H1 (cell line): ENCODE measurements at places on chromosomes 16 and 17.

GRCh38 chr17:14596224-14596623 is 295.3 kb downstream of the HS3ST3B1 start:
- no peaks in the 10 kb centered on the region for H3K4me1 ChIP-seq
- no peak overlapping the region for H3K27ac ChIP-seq
- H3K4me3 ChIP-seq = no peak overlapping the region
- no peak for DNase-seq
- H3K36me3 ChIP-seq = no peaks in the 10 kb centered on the region

- no peak for DNase-seq
- H3K27ac ChIP-seq = no peak overlapping the region
- H3K27me3 ChIP-seq = no peaks in the 10 kb centered on the region
Measured at GRCh38 chr16:51431517-51432241, 280.6 kb upstream of the SALL1 start.

- H3K27me3 ChIP-seq = no peaks in the 10 kb centered on the region
- no peak overlapping the region for H3K27ac ChIP-seq
- H3K4me3 ChIP-seq = no peak overlapping the region
- H3K36me3 ChIP-seq = no peaks in the 10 kb centered on the region
Measured at GRCh38 chr17:66620528-66620927, 214.4 kb upstream of the CACNG5 start.

- no peaks in the 10 kb centered on the region for H3K36me3 ChIP-seq
- H3K27me3 ChIP-seq = peaks cover 99% of the 10 kb centered on the region
- no peak overlapping the region for H3K4me3 ChIP-seq
Measured at GRCh38 chr17:48554412-48555257, 9.7 kb upstream of the HOXB2 start.

DNA sequence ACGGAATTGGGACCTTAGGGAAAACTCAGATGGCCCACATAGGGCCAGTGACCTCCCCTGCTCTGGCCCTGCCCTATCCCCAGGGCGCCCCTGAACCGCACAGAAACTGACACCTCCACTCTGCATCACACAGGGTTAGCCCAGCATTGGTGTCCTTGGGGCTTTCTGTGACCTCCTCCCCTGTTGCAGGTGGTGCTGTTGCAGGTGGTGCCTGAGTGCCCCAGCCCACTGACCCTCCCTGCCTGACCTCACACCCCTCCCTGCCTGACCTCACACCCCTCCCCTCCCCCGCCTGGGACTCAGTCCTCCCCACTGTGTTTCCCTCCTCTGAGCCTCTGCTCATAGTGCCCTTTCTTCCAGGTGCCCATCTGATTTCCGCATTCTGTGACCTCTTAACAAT is 21.4 kb downstream of the TNFRSF13B start:
- no peaks in the 10 kb centered on the region for H3K27me3 ChIP-seq
- no peak overlapping the region for H3K4me3 ChIP-seq
- H3K27ac ChIP-seq = no peak overlapping the region

- H3K27ac ChIP-seq = no peak overlapping the region
- DNase-seq = no peak
- no peaks in the 10 kb centered on the region for H3K27me3 ChIP-seq
- peaks cover 30% of the 10 kb centered on the region for H3K4me1 ChIP-seq
- no peak overlapping the region for H3K4me3 ChIP-seq
- H3K36me3 ChIP-seq = no peaks in the 10 kb centered on the region
Measured at GRCh38 chr17:45369421-45369820, 52.6 kb upstream of the MAP3K14 start.

DNA sequence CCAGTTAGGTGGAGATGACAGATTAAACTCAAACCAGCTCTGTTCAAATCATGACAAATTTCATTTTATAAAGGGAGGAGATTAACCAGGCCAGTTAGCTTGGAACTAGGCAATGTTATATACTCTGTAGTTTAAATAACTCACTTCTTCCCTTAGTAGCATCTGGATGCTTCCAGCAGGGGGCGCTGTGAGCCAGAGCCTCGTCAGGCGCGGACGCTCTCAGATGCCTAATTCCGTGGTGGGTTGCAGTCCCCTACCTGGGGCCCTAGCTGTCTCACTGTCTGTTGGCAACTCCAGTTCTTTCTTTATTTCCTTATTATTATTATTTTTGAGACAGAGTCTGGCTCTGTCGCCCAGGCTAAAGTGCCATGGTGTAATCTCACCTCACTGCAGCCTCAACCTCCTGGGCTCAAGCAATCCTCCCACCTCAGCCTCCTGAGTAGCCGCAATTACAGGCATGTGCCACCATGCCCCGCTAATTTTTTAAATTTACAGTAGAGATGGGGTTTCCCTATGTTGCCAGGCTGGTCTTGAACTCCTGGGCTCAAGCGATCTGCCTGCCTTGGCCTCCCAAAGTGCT is 17.3 kb upstream of the WFDC1 start:
- peaks cover 4% of the 10 kb centered on the region for H3K4me1 ChIP-seq
- no peaks in the 10 kb centered on the region for H3K36me3 ChIP-seq
- no peak overlapping the region for H3K4me3 ChIP-seq
- DNase-seq = no peak
- no peaks in the 10 kb centered on the region; the same call in 1 of the 2 replicates for H3K27me3 ChIP-seq

DNA sequence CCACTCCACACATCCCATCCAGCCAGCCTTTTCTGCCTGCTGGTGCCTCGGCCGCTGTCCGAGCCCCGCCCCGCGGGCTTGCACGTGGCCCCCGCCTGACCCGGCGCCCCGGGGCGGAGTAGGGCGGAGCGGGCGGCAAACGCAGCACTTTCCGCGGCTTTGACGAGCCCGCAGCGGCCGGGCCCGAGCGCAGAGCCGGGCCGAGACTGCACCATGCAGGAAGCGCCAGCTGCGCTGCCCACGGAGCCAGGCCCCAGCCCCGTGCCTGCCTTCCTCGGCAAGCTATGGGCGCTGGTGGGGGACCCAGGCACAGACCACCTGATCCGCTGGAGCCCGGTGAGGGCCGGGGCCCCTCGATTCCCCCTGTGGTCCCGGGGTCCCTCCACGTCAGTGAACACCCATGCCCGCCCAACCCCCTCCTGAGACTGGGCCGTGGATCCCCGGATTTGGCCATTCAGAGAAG is at the start of gene HSF4:
HSF4 (plus strand) TSS at position 147 of the 463 bp plus-strand sequence; CDS start at position 214, 67 bp downstream.
- H3K27me3 ChIP-seq = peaks cover 91% of the 10 kb centered on the region
- H3K4me3 ChIP-seq = peak within 1 kb of the TSS; percentile 19

GRCh38 chr16:2519711-2520080 is 475 bp upstream of the AMDHD2 start:
- no peak overlapping the region for H3K27ac ChIP-seq
- peaks cover 4% of the 10 kb centered on the region; the same call in 1 of the 2 replicates for H3K4me1 ChIP-seq
- peaks cover 4% of the 10 kb centered on the region; the same call in 1 of the 2 replicates for H3K36me3 ChIP-seq
- no peak for DNase-seq

DNA sequence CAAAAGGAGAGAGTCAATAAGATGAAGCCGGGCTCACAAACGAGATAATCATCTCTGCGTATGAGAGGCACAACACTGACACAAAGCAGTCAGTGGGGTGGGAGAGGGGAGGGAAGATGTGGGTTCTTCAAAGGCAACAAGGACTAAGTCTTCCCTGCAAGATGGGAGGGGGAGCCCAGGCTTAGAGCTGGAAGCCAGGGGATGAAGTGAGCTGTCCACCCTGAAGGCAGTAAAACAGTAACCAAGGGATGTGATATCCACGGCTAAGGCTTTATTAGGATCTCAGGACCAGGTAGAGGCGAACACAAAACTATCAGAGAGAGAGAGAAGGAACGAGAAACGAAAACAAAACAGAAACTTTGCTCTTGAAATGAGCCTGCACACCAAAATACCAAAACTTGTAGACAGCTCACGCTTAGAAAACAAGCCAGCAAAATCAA is 115.9 kb downstream of the DYNLRB2 start:
- no peaks in the 10 kb centered on the region for H3K27me3 ChIP-seq
- H3K4me1 ChIP-seq = no peaks in the 10 kb centered on the region
- DNase-seq = no peak
- H3K36me3 ChIP-seq = no peaks in the 10 kb centered on the region

DNA sequence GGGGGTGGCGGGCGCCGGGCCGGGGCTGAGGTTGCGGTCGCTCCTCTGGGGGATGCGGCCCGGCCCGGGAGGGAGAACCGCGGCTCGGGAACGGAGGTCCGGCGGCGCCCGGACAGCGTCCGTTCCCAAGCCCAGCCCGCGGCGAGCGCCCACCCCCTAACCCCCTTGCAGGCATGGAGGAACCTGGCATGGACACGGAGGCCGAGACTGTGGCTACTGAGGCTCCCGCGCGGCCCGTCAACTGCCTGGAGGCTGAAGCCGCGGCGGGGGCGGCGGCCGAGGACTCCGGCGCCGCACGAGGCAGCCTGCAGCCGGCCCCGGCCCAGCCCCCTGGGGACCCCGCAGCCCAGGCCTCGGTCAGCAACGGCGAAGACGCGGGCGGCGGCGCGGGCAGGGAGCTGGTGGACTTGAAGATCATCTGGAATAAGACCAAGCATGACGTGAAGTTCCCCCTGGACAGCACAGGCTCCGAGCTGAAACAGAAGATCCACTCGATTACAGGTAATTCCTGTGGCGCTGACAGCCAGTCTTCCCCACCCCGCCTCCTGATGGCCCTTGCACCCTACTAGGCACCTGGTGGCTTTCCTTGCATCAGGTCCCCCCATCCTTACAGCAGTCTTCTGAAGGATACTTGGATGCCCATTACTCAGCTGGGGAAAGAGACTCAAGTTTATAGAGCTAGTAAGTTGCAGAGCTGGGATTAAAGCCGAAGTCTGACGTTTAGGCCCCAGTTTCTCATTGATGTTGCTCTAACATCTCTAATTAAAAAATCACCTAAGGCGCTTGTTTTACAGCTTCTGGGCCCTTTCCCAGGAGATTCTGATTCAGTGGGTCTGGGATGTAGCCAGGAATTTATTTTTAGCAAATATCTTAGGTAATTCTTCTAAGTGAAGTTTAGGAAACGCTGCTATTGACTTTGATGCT is 514 bp downstream of the UBFD1 start:
- H3K4me3 ChIP-seq = peak overlapping the region; percentile 81
- H3K4me1 ChIP-seq = no peaks in the 10 kb centered on the region
- no peak for DNase-seq

DNA sequence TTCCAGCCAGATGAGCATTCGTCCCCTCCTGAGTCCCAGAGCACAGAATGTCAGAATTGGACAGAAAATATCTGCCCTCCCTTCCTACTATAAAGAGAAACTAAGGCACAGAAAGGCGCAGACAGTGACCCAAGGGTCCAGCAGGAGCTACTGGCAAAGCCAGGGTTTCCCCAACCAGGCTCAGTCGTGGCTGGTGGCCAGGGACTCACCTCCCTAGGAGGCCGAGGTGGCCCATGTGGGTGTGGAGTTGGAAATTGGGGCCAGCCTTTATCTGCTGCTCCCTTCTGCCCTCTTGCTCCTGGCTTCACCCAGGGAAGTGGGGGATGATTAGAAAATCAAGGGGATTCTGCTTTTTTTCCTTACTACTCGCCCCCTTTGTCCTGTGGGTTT is 1.1 kb downstream of the DRC7 start:
- H3K4me1 ChIP-seq = no peaks in the 10 kb centered on the region; the same call in 1 of the 2 replicates
- H3K27me3 ChIP-seq = no peaks in the 10 kb centered on the region
- no peak overlapping the region for H3K4me3 ChIP-seq
- DNase-seq = no peak
- no peak overlapping the region for H3K27ac ChIP-seq
- H3K36me3 ChIP-seq = no peaks in the 10 kb centered on the region

GRCh38 chr17:37706446-37706845 is 38.4 kb downstream of the HNF1B start:
- H3K36me3 ChIP-seq = no peaks in the 10 kb centered on the region
- no peak overlapping the region for H3K4me3 ChIP-seq
- H3K4me1 ChIP-seq = peaks cover 2% of the 10 kb centered on the region
- no peak overlapping the region for H3K27ac ChIP-seq

DNA sequence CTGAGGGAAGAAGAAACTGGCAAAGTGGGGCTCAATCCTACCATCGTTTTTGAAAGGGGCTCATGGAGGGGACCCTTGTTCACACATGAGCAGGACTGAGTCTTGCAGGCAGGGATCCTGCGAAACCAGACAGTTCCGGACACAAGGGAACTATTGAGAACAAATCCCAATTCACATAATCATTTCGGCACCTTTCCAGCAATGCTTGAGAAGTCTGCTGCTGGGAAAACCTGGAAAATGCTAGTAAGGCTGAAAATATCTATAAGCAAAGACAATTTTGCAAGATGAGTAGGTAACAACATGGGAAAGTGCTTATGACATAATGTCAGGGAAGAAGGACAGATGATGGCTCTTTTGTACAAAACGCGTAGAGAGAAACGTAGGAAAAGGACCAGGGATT is 52.1 kb upstream of the BPTF start:
- no peak overlapping the region for H3K4me3 ChIP-seq
- H3K27ac ChIP-seq = no peak overlapping the region
- H3K27me3 ChIP-seq = no peaks in the 10 kb centered on the region
- H3K36me3 ChIP-seq = no peaks in the 10 kb centered on the region
- H3K4me1 ChIP-seq = no peaks in the 10 kb centered on the region

DNA sequence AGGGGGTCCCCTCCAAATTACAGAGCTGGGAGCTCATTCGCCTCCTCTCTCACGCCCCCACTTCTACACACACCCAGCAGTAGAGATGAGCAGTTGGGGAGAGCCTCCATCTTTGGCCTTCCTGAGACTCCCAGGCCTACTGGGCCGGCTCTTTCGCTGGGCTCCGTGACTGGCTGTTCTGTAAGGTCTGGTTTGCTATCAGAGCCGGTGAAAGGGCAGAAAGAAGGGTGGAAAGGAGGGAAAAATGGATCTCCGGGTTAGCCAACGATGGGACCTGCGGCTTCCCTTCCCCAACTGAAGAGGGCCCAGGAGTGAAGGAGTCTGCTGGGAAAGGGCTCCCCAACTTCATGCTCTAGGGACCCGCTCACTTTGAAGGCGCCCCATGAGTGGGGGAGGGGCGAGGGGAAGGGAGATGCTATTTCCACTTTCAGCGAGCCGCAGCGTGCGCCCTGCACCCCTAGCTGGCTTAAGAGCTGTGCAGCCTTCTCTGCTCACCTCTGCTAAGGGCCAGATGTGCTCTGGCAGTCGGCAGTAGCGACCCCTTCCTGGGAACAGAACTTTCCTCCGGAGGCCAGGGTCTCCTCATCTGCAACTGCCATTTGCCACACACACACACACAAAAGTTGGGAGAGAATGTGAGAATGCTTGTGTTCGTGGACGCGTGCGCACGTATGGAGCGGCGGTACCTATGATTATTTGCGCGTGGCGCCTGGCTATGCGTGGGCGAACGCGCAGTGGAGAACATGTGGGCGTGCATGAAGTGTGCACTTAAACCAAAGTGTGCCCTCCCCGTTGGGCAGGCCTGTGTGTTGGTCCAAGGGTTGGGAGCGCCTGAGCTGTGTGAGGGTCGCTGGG is 2.9 kb upstream of the FOXF1 start:
- H3K36me3 ChIP-seq = no peaks in the 10 kb centered on the region
- no peak overlapping the region for H3K27ac ChIP-seq
- peaks cover 20% of the 10 kb centered on the region for H3K4me1 ChIP-seq
- no peak overlapping the region; the same call in 1 of the 2 replicates for H3K4me3 ChIP-seq
- peaks cover 97% of the 10 kb centered on the region for H3K27me3 ChIP-seq
- DNase-seq = no peak
